ENCODE measurements at places on chromosomes 11 and 22.

DNA sequence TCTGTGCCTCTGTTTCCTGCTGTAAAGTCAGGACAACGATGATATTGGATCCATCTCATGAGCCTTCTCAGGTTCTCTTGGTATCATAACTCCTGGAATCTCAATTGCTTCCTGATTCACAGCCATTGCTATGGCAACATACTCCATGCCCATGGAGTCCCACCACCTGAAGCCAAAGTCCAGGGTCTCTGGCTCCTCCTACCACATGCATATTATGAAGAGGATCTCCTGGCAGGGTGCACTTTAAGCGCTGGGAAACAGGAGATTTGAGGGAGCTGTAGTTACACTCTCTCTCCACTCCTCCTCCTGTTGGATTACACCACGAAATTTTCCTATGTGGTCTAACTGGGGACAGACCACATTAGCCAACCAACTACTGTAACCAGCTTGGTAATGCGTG is 130.9 kb upstream of the SEZ6L start:
- DNase-seq = no peak

GRCh38 chr22:24482575-24482974 is 12.6 kb upstream of the UPB1 start:
- DNase-seq = peak; percentile 8

GRCh38 chr22:27853424-27853823 is 51.9 kb upstream of the MN1 start:
- no peak for DNase-seq

DNA sequence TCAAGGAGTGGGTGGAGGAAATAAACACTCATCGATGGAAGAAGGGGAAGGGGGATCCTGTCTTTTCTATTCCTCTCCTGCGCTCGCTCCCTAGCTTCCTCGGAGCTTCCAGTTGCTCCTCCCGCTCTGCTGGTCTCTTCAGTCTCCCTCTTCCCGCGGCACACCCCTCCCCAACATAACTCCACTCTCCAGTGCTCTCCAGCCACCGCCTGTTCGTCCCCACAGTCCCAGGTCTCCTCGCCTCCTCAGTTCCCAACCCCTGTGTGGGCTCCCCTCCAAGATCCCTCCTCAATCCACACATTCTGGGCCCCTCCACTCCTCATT is 438 bp downstream of the ZW10 start:
- DNase-seq = no peak

GRCh38 chr22:36613958-36614357 is 85.0 kb upstream of the EIF3D start:
- DNase-seq = no peak

GRCh38 chr11:8642196-8642841 is 40.1 kb downstream of the TRIM66 start:
- DNase-seq = peak; percentile 3

- no peak for DNase-seq
These were observed 113.5 kb upstream of the KIRREL3 start for GRCh38 chr11:127114035-127114434.
